Activated CD4-positive, alpha-beta T cell treated with anti-CD3 and anti-CD28 coated beads, Interleukin-2, amount 50 U/mL, for 1 hour (primary cell): ENCODE measurements at places on chromosomes 7 and 10.

- no peak for DNase-seq
These were observed 136.0 kb downstream of the MGMT start for GRCh38 chr10:129602938-129603535.

- DNase-seq: no peak
These were observed 37.3 kb downstream of the SH3PXD2A start for GRCh38 chr10:103818105-103818504.

DNA sequence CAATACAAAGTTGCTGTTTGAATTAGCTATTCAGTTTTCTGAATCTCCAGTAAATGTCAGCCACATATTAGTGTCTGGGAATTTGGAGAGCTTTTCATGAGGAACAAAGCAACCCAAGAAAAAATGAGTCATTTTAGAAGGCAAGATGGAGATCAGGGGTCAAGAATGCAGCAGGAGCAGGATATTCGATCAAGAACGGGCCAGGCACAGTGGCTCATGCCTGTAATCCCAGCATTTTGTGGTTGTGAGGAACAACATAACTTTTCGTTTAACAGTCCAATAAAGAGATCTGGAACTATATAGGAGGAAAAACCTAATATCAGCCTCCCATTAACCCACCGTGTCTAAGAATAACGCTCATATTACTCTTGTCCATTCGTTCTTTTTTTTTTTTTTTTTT is 600.5 kb downstream of the MAGI2 start:
- DNase-seq: no peak

- DNase-seq: no peak
These were observed 4.6 kb downstream of the ITGB1 start for GRCh38 chr10:32953277-32953927.

DNA sequence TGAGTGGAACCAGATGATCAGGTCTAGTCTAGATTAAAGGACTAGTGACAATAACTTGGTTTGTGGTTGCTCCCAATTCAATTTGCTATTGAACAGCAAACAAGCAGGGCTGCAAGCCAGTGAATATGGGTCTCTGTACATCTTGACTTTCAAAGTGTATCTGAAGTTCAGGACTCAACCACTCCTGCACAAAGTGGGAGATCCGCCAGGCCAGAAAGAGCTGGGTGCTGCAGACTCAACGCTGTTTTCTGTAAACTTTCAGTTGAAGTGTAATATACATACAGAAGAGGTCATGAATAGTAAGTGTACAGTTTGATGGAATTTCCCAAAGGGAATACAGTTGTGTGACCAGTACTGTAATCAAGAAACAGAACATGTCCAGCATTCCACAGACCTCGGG is 416.6 kb downstream of the RPS24 start:
- DNase-seq: no peak

GRCh38 chr10:28997734-28998133 is 291.1 kb upstream of the LYZL1 start:
- no peak for DNase-seq

DNA sequence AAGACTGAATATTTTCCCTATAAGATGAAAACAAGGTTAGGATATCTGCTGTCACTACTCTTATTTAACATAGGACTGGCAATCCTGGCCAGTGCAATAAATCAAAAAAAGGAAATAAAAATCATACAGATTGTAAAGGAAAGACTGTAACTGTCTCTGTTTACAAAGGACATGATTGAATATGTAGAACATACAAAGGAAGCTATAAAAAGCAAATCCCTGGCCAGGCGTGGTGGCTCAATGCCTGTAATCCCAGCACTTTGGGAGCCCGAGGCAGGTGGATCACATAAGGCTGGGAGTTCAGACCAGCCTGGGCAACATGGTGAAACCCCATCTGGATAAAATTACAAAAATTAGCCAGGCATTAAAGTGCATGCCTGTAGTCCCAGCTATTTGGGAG is 15.8 kb downstream of the ZNF485 start:
- no peak for DNase-seq

DNA sequence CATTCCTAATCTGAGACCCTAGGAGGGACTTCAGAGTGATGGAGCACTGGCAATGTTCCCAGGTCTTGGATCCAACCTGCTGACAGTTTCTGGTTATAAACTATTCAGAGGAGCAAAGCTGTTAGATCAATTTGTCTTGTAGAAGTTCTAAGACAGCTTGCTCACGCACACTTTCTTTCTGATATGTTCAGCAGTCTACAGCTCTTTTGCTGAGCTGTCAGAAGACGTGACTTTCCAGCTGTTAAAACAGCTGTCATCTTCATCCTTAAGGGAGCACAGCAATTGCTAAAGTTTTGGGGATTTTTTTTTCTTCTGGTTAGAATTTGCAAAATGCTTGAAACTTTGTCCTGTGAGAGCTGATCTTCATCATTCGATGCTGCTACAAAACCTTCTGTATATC is 823.1 kb downstream of the SORCS1 start:
- DNase-seq: no peak

DNA sequence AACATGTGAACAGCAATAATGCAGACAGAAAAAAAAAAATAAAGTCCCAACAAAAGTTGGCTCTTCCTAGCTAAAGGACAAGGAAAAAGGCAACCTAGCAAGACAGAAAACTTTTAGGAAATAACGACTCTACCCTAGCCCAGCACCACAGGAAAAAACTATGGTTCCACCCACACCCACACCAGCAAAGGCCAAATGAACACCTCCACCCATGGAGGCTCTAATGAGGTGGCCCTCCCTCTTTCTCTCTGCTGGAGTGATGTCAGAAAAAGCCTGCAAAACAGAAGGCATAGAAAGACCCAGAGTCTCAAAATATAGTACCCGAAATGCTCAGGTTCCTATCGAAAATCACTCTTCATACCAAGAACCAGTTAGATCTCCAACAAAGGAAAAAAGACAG is 28.4 kb downstream of the SYPL1 start:
- DNase-seq: no peak

- DNase-seq: no peak
These were observed 143.5 kb downstream of the TFPI2 start for GRCh38 chr7:93747019-93747418.

GRCh38 chr10:133274751-133275683 is 1.7 kb downstream of the ADAM8 start:
- peak; percentile 81 for DNase-seq

GRCh38 chr7:151115836-151116418 is 29.7 kb downstream of the AGAP3 start:
- no peak for DNase-seq

DNA sequence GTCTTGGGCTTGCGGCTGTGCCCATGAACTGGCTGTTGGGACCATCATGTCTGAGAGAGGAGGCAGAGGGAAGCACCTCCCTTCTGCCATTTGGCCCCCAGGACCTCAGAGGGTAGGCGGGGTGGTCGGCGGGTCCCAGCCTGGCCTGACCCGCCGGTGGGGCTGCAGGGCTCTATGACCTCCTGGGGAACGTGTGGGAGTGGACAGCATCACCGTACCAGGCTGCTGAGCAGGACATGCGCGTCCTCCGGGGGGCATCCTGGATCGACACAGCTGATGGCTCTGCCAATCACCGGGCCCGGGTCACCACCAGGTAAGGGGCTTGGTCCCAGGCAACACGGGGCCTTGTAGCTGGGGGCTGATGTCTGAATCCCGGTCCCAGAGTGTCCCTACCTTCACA is 14.1 kb downstream of the SUMF2 start:
- DNase-seq: no peak

- no peak for DNase-seq
These were observed 293.2 kb upstream of the NFE2L3 start for GRCh38 chr7:25858525-25859411.

GRCh38 chr7:5435291-5436002 is 11.8 kb upstream of the TNRC18 start:
- DNase-seq: no peak

DNA sequence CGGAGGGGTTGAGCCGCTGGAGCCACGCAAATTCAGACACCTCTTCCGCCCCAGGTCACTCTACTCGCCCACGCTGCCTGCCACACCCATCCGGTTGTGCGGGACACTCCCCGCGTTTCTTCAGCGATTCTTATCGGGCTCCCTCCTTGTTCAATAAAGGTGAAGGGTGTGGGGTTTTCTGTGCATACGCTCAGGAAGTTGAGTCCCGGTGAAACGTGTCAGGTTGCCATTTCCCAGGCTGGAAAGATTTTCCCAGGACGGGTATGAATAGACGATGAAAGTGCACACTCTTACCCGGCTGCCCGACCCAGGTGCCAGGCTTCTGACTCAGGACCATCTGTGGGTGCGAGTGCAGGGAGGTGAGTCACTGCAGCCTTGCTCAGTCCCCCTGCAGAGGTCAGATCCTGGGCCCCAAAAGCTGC is 22.0 kb downstream of the KLF6 start:
- DNase-seq: no peak

GRCh38 chr10:87775766-87776165 is 42.3 kb downstream of the ATAD1 start:
- no peak for DNase-seq

GRCh38 chr10:17831341-17831740 is 22.2 kb downstream of the MRC1 start:
- no peak for DNase-seq
